ENCODE measurements at places on chromosomes 16 and 17. TPM values are rescaled to one million over a fixed set of nuclear protein-coding genes. Genes with fewer than 3 reads are reported as not detected.

GRCh38 chr17:64058621-64059020 is 38.2 kb upstream of the ICAM2 start:
- no peak for DNase-seq
- no peak overlapping the region for H3K4me3 ChIP-seq
- no peak overlapping the region for H3K27ac ChIP-seq
- peaks cover 36% of the 10 kb centered on the region for H3K36me3 ChIP-seq
- H3K4me1 ChIP-seq, result no peaks in the 10 kb centered on the region

- no peaks in the 10 kb centered on the region for H3K36me3 ChIP-seq
- peaks cover 6% of the 10 kb centered on the region for H3K4me1 ChIP-seq
- no peak overlapping the region for H3K27ac ChIP-seq
- DNase-seq, result peak; percentile 75
- no peaks in the 10 kb centered on the region for H3K27me3 ChIP-seq
Measured at GRCh38 chr17:38982858-38983746, 15.9 kb upstream of the FBXO47 start.

DNA sequence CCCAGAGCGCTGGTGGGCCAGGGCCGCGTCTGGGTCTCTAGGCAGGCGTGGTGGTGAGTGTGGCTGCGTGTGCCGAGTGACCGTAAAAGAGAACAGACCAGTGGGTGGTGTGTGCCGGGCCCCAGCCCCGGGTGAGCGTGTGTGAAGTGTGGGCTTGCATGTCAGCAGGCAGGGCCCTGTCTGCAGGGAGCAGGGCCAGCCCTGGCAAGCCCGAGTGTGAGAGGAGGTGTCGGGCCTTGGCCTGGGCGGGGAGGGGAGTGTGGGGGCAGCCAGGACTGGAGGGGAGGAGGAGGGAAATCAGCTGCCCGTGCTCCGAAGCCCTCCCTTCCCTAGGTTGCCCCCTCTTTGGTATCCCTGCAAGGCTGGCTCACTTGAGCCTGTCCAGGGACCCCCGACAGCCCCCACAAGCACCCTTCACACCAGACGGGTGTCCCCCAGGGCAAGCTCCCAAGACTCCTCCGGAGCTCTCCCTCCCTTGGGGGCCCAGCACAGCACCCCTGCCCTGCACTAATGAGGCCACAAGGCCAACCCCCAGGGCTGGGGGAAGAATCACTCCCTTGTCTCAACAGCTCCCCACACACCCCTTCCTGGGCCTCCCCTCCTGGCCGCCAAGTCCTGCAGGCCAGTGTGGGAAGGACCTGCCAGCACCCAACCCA is 1.9 kb downstream of the USH1G start:
- H3K27me3 ChIP-seq, result peaks cover 36% of the 10 kb centered on the region
- H3K27ac ChIP-seq, result no peak overlapping the region

GRCh38 chr16:76241755-76242154 is 35.4 kb upstream of the CNTNAP4 start:
- no peak overlapping the region for H3K27ac ChIP-seq
- H3K4me1 ChIP-seq, result no peaks in the 10 kb centered on the region
- H3K27me3 ChIP-seq, result no peaks in the 10 kb centered on the region
- H3K36me3 ChIP-seq, result no peaks in the 10 kb centered on the region
- no peak overlapping the region for H3K4me3 ChIP-seq

DNA sequence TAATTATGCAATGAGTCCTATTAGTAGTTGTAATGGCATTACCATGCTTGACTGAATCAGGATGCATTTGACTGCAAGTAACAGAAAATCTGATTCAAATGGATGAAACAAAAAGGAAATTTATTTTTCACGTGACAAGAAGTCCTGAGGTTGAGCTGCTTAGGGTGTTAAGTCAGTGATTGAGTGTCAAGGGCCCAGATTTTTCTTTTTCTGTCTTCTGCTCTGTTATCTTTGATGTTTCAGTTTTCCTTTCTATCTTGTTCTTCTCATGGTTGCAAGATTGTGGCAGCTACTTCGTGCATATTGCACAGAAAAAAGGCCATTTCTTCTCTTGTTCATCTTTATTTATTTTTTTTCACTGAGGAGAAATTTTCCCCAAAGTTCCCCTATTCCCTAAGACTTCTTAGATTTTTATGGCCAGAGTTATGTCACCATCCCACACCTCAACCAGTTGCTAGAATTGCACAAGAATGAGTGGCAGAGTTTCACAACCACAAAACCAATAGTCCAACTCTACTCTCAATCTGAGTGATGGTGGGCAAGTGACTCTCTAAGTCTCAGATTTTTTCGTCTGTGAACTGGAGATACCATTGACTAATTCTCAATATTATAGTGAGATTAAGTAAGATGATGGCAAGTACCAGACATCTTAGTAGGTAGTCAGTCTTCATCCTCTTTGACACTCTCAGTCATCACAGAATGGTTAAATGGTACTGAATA is 15.7 kb upstream of the GPR139 start:
- DNase-seq, result no peak
- no peak overlapping the region for H3K4me3 ChIP-seq

GRCh38 chr16:27267037-27267677 is 1.4 kb downstream of the NSMCE1 start:
- no peak overlapping the region for H3K27ac ChIP-seq
- H3K27me3 ChIP-seq, result no peaks in the 10 kb centered on the region
- no peak overlapping the region for H3K4me3 ChIP-seq
- no peaks in the 10 kb centered on the region for H3K36me3 ChIP-seq
- no peak for DNase-seq

GRCh38 chr17:40974366-40974765 is 7.6 kb upstream of the KRT39 start:
- no peaks in the 10 kb centered on the region for H3K36me3 ChIP-seq
- H3K27me3 ChIP-seq, result peaks cover 7% of the 10 kb centered on the region
- H3K4me3 ChIP-seq, result no peak overlapping the region
- no peak overlapping the region for H3K27ac ChIP-seq

DNA sequence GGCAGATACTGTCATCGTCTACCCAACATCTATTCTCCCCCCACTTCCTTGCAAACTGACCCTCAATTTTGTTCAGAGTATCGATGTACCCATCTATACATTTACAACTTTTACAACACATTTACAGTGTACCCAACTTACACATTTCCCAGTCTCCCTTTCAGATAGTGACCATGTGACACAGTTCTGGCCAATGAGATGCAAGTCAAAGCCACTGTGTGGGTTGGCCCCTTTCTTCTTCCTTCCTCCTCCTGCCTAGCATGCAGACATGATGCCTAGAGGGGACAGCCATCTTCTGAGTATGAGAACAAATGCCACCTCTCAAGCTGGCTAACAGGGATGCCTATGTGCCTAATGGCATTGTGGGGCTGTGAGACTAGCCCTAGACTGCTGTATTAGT is 11.3 kb upstream of the NFAT5 start:
- no peak overlapping the region for H3K27ac ChIP-seq
- DNase-seq, result no peak
- no peaks in the 10 kb centered on the region for H3K4me1 ChIP-seq
- H3K36me3 ChIP-seq, result no peaks in the 10 kb centered on the region
- no peaks in the 10 kb centered on the region for H3K27me3 ChIP-seq

- no peaks in the 10 kb centered on the region for H3K27me3 ChIP-seq
- peak overlapping the region; percentile 80 for H3K27ac ChIP-seq
- peaks cover 21% of the 10 kb centered on the region for H3K4me1 ChIP-seq
- no peaks in the 10 kb centered on the region for H3K36me3 ChIP-seq
- H3K4me3 ChIP-seq, result no peak overlapping the region
Measured at GRCh38 chr17:39000021-39000601, 32.9 kb upstream of the FBXO47 start.

GRCh38 chr16:62363501-62363900 is 327.3 kb upstream of the CDH8 start:
- DNase-seq, result no peak
- no peaks in the 10 kb centered on the region for H3K27me3 ChIP-seq
- H3K4me1 ChIP-seq, result peaks cover 11% of the 10 kb centered on the region
- no peaks in the 10 kb centered on the region for H3K36me3 ChIP-seq
- no peak overlapping the region for H3K4me3 ChIP-seq
- no peak overlapping the region for H3K27ac ChIP-seq

- no peak overlapping the region for H3K4me3 ChIP-seq
- no peaks in the 10 kb centered on the region for H3K36me3 ChIP-seq
- H3K27ac ChIP-seq, result no peak overlapping the region
- peak; percentile 68 for DNase-seq
- H3K4me1 ChIP-seq, result no peaks in the 10 kb centered on the region
- H3K27me3 ChIP-seq, result peaks cover 8% of the 10 kb centered on the region
Measured at GRCh38 chr17:15171167-15172047, 93.7 kb downstream of the PMP22 start.

DNA sequence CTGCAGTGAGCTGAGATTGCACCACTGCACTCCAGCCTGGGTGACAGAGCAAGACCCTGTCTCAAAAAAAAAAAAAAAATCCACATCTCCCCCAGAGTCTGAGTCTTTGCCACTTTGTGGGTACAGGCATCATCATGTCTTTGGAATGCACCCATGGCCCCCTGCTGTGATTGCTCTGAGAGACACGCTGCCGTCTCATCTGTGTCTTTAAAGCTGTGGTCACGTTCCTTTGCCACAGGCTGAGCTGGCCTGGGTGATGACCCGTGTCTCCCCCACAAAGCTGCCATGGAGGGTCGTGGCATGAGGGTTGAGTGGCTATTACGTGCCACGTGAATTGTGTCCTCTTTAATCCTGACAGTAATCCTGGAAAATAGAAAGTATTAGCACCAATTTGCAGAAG is 20.2 kb downstream of the CRISPLD2 start:
- no peaks in the 10 kb centered on the region for H3K27me3 ChIP-seq
- H3K36me3 ChIP-seq, result peaks cover 31% of the 10 kb centered on the region
- peaks cover 85% of the 10 kb centered on the region for H3K4me1 ChIP-seq
- no peak for DNase-seq
- peak overlapping the region; percentile 100 for H3K27ac ChIP-seq

GRCh38 chr16:9401173-9401572 is 309.7 kb downstream of the HAPSTR1 start:
- H3K27ac ChIP-seq, result no peak overlapping the region
- no peak overlapping the region for H3K4me3 ChIP-seq
- H3K27me3 ChIP-seq, result no peaks in the 10 kb centered on the region
- H3K36me3 ChIP-seq, result no peaks in the 10 kb centered on the region
- no peaks in the 10 kb centered on the region for H3K4me1 ChIP-seq

GRCh38 chr16:69114346-69114975 is 9.0 kb downstream of the HAS3 start:
- H3K27me3 ChIP-seq, result peaks cover 3% of the 10 kb centered on the region
- no peak overlapping the region for H3K4me3 ChIP-seq
- no peak overlapping the region for H3K27ac ChIP-seq
- H3K4me1 ChIP-seq, result peaks cover 9% of the 10 kb centered on the region
- peak; percentile 46 for DNase-seq

- no peaks in the 10 kb centered on the region for H3K4me1 ChIP-seq
- no peak for DNase-seq
- no peak overlapping the region for H3K4me3 ChIP-seq
- H3K27ac ChIP-seq, result no peak overlapping the region
Measured at GRCh38 chr16:1745181-1745899, 26.0 kb downstream of the NME3 start.

DNA sequence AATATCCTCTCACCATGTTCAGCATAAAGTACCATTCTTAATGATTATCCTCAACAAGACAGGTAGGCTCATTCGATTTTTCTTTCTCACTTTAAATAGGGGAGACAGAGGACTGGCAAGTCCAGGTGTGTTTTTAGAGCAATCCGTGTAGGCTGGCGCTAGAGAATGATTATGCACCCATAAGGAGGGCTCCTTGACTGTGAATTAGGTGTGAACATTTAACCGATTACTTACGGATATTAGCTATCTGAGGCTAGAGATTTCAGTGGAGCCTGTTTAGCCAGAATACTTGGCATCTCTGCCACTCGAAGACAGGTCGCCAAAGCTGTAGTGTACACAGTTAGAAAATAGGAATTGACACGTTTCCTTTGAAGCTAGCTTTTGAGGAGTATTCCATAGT is 1.9 kb downstream of the SEC14L1 start:
- peak; percentile 8 for DNase-seq
- no peaks in the 10 kb centered on the region for H3K27me3 ChIP-seq
- H3K36me3 ChIP-seq, result peaks cover 33% of the 10 kb centered on the region
- peaks cover 32% of the 10 kb centered on the region for H3K4me1 ChIP-seq
- peak overlapping the region; percentile 98 for H3K27ac ChIP-seq

DNA sequence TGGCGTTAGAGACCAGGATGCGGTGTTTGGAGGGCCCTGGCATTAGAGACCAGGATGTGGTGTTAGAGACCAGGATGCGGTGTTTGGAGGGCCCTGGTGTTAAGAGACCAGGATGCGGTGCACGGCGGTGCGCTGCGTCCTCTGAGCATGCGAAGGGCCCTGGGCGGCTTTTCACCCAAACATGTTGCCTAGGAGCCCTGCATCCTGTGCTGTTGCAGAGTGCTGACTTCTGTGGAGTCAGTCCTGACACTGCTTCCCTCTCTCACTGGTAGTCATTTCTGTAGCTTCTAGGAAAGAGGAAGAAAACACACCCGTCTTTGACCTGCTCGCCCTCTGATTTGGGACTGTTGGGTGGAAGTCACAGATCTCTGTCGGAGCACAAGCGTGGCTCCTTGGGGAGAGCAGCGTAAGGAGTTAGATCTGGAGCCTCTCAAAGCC is 141.2 kb downstream of the LAT start:
- H3K27me3 ChIP-seq, result no peaks in the 10 kb centered on the region
- no peak overlapping the region for H3K27ac ChIP-seq
- H3K4me3 ChIP-seq, result no peak overlapping the region
- DNase-seq, result no peak
- H3K4me1 ChIP-seq, result peaks cover 7% of the 10 kb centered on the region

DNA sequence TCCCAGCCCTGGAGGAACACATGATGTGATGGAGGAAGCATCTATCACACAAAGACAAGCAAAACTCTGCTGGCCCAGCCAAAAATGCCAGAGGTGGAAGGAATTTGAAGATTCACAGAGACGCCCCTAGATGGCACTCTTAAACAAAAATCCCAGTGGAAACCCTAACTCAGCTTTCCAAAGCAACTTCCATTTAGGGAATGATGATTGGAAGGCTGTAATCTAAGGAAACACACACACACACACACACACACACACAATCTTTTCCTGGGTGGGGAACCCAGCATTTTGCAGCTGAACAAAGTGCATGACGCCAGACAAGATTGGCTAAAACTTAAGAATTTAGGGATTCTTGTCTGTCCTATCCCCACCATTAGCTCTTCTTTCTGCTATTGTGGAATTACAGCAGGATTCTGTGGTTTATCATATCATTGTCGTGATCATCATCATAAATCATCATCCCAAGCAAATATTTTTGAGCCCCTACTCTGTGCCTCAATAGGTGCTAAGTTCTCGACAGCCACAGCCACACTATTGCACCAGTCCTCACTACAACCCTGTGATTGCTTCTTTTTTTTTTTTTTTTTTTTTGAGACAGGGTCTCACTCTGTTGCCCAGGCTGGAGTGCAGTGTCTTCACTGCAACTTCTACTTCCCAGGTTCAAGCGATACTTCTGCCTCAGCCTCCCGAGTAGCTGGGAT is 1.6 kb upstream of the LDAF1 start:
- no peak overlapping the region for H3K4me3 ChIP-seq
- H3K27me3 ChIP-seq, result no peaks in the 10 kb centered on the region
- H3K36me3 ChIP-seq, result no peaks in the 10 kb centered on the region
- peak overlapping the region; percentile 85 for H3K27ac ChIP-seq

Gene ALOX15B
- 5.3 TPM for total RNA-seq

Gene ABHD15
- total RNA-seq, result 5.0 TPM

Gene TPSD1
- not detected for total RNA-seq

Gene USP43
- total RNA-seq, result 0.16 TPM

Gene CEMP1
- total RNA-seq, result not detected

Gene FA2H
- total RNA-seq, result not detected

Gene BIRC5
- total RNA-seq, result 0.28 TPM

Gene NR1D1
- total RNA-seq, result 12.2 TPM

Gene CLEC10A
- total RNA-seq, result 9.1 TPM

Gene IL17C
- total RNA-seq, result not detected

Gene CES1
- 20.2 TPM for total RNA-seq

Measured in sigmoid colon (tissue), 7 donors.